ENCODE measurements at places on chromosomes 5 and 9.

GRCh38 chr5:123752552-123753179 is 240.7 kb downstream of the CSNK1G3 start:
- DNase-seq = peak; percentile 8

DNA sequence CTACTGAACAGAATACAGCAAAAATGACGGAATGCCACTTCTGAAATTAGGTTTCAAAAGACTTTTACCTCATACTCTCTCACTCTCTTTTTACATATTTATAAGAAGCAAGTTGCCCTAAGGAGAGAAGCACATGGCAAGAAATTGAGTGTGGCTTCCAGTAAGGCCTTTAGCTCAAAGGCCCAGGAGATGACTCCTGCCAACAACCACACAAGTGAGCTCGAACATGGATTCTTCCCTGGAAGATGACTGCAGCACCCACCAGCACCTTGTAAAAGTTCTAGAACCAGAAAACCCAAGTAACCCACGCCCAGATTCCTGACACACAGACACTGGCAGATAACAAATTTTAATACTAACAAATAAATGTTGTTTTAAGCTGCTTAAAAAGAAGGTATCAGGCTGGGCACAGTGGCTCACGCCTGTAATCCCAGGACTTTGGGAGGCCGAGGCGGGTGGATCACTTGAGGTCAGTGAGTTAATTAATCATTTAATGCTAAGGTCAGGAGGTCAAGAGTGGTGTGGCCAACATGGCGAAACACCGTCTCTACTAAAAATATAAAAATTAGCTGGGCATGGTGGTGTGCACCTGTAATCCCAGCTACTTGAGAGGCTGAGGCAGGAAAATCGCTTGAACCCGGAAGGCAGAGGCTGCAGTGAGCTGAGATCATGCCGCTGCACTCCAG is 17.0 kb downstream of the PTBP3 start:
- no peak for DNase-seq

GRCh38 chr5:158194561-158194976 is 335.6 kb upstream of the CLINT1 start:
- no peak for DNase-seq

DNA sequence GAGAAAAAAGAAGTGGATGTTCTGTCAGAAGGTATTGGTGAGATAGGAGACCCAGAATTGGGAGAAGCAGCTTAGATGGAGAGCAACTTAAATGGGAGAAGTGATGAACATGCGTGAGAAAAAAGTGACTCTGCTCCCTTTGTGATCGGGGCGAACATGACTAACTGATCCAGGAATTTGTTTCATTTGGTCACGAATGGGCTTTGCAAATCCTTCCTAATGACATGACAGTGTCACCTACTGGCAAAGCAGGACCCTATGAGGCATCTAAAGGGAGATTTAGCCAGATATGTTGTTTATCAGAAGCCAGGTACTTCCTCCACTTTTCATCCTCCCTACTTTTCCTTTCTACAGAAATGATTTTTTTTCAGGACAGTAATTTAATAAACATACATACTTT is 787.4 kb upstream of the RGMB start:
- DNase-seq = no peak

- no peak for DNase-seq
These were observed 28.7 kb downstream of the NEK6 start for GRCh38 chr9:124286292-124286931.

DNA sequence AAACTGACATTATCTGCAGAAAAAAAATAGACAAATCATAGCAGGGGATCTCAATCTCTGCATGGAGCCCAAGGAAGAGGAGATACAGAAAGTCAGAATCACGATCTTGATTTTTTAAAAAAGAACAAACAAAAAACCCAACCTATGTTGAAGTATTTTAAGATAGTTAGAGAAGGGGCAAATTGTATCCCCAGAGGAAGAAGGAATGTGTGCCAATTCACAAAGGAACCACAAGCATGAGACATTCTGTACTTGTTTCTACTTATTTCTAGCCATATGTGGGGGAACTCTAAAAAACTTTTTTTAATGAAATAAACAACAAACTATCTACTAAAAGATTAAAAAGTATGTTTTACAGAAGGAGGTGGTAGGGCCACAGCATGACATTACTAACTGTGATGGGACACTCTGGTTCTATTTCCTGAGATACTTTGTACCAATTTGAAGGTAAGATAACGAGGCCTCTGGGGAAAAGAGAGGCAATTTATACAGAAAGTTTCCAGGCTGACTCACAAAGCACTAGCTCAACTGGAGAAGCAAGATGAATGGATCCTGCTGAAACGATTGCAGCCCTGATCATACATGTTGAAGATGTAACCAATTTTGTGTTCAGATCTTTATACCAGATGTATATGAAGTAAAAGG is 22.5 kb downstream of the RANBP3L start:
- DNase-seq = no peak

DNA sequence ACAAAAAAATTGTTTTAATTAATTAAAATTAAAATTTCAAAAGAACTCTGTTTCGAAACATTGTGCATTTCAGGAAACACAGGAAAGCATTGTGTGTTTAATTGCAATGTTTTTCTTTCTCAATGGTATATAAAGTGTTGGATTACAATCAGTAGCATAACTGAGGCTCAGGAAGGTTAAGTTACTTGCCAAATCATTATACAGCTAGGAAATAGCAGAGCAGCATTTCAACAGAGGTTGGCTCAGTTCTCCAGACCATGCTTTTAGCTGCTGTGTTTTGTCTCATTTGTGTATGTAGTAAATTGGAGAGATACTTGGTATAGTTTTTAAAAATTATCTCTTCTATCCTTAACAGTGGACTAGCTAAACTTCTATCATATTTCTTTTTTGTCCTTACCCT is 30.0 kb upstream of the CAMLG start:
- DNase-seq = no peak

- DNase-seq = no peak
These were observed 119.1 kb upstream of the PTGER4 start for GRCh38 chr5:40560474-40561110.

DNA sequence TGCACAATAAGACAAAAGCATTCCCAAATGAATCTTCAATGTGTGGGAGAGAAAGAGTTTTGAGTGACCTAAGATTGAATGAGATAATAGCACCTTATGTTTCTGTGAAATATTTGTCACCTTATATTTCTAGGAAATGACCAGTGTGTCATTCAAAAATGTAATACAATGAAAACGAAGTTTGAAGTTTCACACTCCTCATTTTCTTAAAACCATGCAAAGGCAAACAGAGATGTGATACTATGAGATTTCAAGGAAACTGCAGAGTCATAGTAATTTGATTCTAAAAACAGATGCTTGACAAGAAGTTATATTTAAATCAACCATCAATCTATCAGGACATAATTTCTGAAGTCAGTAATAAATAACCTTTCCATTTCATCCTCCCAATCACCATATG is 13.6 kb upstream of the ABCA1 start:
- no peak for DNase-seq

- no peak for DNase-seq
These were observed 154.3 kb downstream of the GABRG2 start for GRCh38 chr5:162221910-162222309.

GRCh38 chr9:116694785-116695291 is 7.7 kb downstream of the TRIM32 start:
- DNase-seq = no peak

- no peak for DNase-seq
These were observed 32.1 kb upstream of the RASGRF2 start for GRCh38 chr5:80928073-80928472.

DNA sequence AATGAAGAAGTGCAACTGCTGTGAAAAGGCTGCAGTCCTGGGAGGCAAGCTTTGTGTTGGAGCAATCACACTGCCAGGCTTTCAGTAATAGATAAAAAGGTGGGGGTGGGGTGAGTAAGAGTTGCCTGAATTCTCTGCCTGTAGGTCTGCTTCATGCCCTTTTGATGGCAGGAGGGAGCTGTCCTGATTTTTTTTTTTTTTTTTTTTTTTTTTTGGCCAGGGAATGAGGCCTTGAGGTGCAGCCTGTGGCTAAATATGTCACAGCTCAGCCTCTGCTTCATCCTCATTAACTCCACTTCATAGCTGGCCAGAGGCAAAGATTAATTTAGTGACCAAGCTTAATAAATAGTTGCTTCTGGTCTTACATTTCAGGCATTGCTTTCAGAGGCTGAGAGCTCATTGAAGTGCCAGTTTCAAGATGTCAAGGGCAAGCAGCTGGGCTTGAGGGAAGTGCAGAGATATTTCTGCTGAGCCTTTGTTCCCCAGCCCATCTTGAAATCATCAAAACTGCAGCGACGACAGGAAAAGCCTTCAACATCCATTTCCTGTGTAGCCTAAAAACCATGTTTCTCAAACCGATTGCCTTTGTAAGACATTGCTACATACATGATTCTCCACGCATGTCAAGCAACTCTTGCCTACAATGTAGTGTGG is 134.7 kb downstream of the MACIR start:
- DNase-seq = no peak

DNA sequence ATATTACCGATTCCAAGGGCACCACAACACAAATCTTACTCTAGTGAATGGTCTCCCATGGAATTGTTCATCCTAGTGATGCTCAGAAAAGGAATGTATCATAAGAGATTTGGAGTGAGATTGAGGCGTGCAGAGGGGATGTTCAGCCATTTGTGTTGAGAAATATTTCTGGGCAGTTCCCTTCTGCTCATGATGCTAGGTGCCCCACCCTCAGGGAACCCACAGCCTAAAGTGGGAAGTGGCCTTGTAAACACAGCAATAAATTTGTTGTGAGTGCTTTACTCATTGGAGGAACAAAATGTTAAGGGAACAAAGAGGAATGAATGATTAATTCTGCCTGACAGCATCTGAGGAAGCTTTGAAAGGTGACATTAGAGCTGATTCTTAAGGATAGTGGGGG is 129.9 kb downstream of the TLE4 start:
- no peak for DNase-seq

- no peak for DNase-seq
These were observed 8.0 kb downstream of the SLC12A2 start for GRCh38 chr5:128091579-128091978.

DNA sequence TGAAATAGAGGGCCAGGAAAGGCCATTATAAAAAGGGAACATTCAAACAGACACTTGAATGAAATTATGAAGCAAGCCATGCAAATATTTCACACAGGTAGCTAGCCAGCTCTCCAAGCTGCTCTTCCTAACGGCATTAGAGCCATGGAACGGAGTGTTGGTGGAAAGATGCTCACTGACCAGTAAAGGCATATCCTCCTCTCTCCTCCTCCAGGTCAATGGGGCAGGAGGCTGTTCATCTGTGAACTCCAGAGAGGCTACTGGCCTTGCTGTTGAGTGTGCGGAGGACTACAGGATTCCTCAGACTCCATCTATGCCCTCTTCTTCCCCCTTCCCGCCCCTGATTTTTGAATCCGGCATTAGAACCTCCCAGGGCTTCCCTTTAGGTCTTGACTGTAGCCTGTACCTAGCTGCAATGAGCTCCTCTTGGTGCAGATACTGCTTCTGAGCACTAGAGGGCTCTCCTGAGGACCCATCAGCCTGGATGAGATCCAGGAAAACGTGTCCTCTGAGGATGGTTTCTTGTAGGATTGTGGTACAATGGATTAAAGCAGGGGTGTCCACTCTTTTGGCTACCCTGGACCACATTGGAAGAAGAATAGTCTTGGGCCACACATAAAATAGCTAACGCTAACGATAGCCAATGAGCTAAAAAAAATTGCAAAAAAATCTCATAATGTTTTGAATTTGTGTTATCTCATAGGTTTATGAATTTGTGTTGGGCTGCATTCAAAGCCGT is 162.2 kb downstream of the SREK1 start:
- peak; percentile 66 for DNase-seq

GRCh38 chr9:33190021-33190705 is 23.0 kb upstream of the B4GALT1 start:
- DNase-seq = no peak

DNA sequence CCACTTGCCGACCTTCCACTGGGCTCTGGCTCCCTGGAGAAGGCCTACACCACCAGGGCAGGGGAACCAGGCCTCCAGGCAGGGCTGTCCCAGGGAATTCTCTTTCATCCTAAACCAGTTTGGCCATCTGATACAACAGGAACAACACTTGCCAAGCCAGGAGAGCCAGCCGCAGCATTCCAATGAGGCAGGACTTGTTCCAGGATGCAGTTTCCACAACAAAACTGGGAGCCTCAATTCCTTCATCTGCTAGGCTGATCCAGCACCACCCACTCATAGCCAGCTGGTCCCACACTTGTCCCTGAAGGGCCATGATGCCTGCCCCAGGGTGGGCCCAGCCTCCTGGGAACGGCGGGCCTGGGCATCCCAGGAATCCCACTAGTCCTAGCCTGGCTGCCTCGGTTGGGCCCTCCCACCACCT is 26.0 kb downstream of the BICD2 start:
- no peak for DNase-seq

GRCh38 chr5:96771395-96771794 is 36.4 kb downstream of the ERAP1 start:
- no peak for DNase-seq

- peak; percentile 77 for DNase-seq
These were observed 504.2 kb downstream of the ENC1 start for GRCh38 chr5:74136276-74136825.

DNA sequence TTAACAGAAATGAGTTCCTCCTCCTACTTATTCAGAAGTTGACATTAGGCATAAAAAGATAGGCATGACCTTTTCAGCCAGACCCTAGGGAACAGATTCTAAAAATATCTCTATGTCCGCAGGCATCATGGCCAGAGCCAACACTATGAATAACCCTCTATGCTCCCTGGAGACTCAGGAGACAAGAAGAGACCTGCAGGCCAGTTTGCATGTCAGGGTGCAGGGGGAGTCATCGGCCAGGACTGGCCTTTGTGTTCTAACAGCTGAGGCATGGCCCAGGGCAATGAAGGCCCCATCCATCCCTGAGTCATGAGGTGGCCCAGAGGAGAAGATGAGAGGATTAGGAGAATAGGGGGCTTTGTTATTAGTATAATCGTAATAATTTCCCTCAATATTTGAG is 93.8 kb downstream of the TMEM215 start:
- no peak for DNase-seq

GRCh38 chr9:70229579-70229978 is 29.2 kb upstream of the SMC5 start:
- DNase-seq = peak; percentile 76

- no peak for DNase-seq
These were observed 40.5 kb downstream of the BHMT start for GRCh38 chr5:79151942-79152671.

GRCh38 chr5:1819458-1819857 is 18.3 kb downstream of the NDUFS6 start:
- no peak for DNase-seq

DNA sequence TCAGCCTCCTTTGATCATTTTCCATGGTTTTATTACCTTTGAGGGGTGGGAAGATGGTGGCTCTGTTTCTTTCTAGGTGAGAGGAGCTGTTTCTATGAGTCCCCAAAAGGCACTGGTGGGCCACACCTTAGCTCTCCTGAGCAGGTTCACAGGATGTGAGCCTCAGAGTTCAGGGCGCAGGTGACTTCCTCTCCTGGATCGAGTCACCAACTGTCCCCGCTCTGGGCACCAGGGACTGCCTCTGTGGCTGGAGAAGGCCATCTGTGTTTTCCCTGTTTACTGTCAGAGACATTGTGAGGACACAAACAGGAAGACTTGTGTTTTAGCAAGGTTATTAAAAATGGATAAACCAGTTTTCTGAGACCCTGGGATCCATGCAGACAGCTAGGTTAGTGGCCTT is 68.5 kb downstream of the IL31RA start:
- no peak for DNase-seq

- peak; percentile 93 for DNase-seq
These were observed 3.1 kb downstream of the CXXC5 start for GRCh38 chr5:139651043-139651834.

GRCh38 chr5:39623291-39623865 is 198.6 kb upstream of the DAB2 start:
- DNase-seq = no peak

- no peak for DNase-seq
These were observed 1.0 kb downstream of the PRDM6 start for GRCh38 chr5:123089914-123090660.

Measured in G401 (cell line).